ENCODE measurements at places on chromosomes 2 and 18.

GRCh38 chr18:33107511-33107910, 333.0 kb downstream of the CCDC178 start:
- DNase-seq = no peak

GRCh38 chr2:97267411-97268074, 154.6 kb downstream of the ANKRD36 start:
- DNase-seq = no peak

- DNase-seq = no peak
Observed at GRCh38 chr18:27604583-27604982, 419.5 kb upstream of the CHST9 start.

DNA sequence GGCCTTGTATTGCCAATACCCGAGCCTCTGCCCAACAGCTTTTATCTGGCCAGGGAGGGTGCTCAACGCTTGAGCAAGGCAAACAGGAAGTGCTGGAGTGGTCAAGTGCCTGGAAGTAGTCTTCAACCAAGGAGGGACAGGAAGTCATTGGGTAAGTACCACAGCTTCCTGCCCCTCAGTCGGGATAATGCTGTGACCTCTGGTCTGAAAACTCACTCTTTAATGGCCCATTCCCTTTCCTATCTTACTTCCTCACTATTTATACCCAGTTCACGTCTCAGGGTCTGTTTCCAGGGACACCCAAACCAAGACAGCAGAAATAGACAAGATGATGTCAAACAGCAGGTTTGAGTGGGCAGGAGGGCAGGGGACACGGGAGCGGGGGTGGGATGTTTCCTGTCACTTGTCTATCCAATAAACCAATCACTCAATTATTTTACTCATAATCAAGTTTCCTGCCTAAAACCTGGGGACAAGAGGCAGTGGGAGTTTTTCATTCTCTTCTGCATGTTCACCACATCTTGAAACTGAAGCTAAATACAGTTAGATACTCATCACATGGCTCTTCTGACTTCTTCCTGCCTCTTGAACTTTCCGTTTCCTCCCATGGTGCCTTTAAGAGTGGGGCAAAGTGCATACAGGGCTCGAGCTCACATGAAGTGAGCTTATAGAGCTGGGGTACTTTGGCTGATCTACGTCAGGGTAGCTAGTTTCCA, 68.9 kb upstream of the CAB39 start:
- no peak for DNase-seq

DNA sequence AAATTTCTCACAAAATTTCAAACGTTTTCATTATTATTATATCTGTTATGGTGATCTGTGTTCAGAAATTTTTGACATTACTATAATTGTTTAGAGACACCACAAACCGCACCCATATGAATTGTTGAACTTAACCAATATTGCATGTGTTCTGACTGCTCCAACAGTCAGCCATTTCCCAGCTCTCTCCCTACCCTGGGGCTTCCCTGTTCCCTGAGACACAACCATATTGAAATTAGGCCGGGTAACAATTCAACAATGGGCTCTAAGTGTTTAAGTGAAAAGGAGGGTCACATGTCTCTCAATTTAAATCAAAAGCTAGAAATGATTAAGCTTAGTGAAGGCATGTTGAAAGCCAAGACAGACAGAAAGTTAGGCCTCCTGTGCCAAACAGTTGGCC, 424.0 kb downstream of the DSC3 start:
- no peak for DNase-seq

Measured in muscle of arm (tissue), 14 donors.